Forelimb muscle (tissue), 1 donor: ENCODE measurements at places on chromosomes 12 and 14. TPM values are rescaled to one million over a fixed set of nuclear protein-coding genes. Genes with fewer than 3 reads are reported as not detected.

The CAPZA3 gene
- polyA plus RNA-seq = not detected

The ATL1 gene
- 6.1 TPM for polyA plus RNA-seq

The GPR68 gene
- polyA plus RNA-seq = 0.82 TPM

The AGAP2 gene
- 8.2 TPM for polyA plus RNA-seq

The SERPINA12 gene
- not detected for polyA plus RNA-seq

The NPAS3 gene
- 4.0 TPM for polyA plus RNA-seq

The RERG gene
- 4.7 TPM for polyA plus RNA-seq

DNA sequence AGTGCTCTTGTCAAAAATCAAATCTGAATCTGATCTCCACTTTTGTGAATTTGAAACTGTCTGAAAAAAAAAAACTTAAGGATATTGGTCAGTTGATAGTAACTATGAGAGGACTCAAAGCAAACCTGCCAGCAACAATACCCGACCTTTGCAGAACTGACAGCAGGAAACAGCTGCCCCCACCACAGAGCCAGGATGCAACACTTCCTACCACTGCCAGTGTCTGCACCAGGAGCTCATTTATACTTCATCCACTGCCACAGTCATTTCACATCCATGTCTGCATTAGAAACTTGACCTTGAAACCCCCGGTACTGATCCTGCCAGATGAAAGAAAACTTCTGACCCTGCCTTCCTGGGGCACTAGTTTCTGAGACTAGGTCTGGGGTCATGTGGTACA, 27.4 kb upstream of the RXYLT1 start:
- DNase-seq = no peak

- no peak for DNase-seq
These were observed 134.5 kb upstream of the NAV3 start for GRCh38 chr12:77696183-77696582.

DNA sequence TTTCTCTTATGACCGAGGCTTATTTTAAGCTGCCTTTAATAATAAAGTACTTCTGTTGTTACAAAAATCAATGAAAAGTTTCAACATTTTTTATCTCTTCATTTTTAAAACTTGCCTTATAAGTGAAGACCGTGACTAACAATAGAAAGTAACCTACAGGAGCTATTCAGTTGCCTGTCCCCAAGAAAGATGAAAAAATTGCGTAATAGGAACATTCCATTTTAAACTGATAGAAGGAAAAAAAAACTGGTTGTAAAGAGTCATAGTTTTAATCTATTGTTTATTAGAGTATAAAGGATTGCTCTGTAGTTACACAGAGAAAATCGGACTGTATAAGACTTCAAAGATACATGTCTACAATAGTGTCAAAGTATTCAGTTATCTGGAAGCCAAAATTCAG, 83.3 kb downstream of the DAAM1 start:
- no peak for DNase-seq

DNA sequence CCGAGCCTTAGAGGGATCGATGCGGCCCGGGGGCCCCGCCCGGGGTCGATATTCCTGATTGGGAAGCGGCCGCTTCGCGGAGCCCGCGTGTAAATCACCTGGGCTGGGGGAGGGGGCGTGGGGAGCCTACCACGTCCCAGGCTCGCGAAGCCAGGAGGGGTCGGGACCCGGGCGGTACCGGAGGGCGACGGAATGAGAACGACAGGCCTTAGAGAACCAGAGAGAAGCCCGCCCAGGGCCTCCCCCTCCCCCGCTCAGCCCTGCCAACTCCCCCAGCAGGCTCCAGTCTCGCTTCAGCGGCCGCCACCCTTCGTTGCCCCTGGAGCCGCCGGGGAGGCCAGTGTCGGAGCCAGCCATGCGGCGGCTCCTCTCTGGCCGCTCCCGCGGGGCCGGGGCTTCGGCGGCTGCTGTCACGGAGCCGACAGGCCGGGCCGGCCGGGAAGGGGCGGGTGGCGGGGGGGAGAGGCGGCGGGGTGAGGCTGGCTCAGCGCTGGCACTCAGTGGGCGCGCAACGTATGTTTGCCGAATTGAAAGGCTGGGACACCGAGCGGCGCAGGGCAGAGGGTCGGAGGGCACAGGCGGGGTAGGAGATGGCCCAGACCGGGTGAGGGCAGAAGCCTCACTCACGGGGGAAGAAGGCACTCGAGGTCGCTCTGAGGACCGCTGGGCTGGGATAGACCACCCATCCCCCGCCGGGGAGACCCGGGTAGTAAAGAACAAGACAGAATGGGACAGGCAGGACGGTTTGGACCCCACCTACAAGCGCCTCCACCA, 1.4 kb upstream of the DNAJC22 start:
- no peak for DNase-seq

GRCh38 chr14:96926001-96926400, 128.8 kb downstream of the VRK1 start:
- no peak for DNase-seq

- no peak for DNase-seq
These were observed 29.3 kb downstream of the CD9 start for GRCh38 chr12:6229224-6230218.

DNA sequence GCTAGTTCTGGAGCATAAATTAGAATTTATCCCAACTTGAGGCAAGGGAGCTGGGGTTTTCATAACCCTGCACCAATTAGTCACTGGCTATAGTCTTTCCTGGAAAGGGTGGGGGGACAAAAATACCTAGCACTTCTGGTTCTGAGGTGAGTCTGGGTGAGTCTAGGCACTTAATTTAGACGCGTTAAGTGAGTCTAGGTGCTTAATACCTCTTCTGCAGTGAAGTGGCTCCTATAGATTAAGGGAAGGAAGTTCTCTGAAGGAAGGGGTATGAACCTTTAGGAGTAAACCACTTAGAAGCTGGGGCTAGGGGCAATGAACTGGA, 251.7 kb downstream of the EFCAB11 start:
- DNase-seq = no peak

- DNase-seq = no peak
These were observed 7.7 kb downstream of the AHNAK2 start for GRCh38 chr14:104970231-104971068.

DNA sequence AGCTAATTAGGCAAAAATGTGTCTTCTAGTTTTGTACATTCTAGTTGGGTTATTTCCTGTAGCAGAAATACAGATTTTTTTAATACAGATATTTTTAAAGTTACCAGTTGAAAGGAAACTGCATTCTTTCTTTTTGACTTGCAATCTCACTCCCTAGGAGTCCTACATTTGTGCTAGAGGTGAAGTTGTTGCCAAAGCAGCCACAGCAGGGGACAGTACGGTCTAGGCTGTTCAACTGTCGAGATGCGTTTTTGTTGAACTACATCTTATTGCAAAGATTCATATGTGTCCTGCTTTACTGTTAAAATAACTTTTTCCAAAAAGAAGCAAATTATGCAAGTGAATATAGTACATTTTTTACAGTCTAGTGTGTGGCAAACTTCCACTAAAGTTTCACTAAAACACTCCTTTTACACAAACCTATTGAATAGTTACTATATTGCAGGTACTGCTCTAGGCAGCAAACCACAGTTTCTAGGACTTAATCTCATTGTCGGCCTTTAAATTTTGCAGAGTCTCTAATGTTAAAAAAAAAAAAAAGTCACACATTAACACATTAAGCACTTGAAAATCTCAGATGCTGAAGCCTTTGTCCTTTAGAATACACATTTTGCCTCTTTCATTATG, 30.2 kb upstream of the SRGAP1 start:
- no peak for DNase-seq

DNA sequence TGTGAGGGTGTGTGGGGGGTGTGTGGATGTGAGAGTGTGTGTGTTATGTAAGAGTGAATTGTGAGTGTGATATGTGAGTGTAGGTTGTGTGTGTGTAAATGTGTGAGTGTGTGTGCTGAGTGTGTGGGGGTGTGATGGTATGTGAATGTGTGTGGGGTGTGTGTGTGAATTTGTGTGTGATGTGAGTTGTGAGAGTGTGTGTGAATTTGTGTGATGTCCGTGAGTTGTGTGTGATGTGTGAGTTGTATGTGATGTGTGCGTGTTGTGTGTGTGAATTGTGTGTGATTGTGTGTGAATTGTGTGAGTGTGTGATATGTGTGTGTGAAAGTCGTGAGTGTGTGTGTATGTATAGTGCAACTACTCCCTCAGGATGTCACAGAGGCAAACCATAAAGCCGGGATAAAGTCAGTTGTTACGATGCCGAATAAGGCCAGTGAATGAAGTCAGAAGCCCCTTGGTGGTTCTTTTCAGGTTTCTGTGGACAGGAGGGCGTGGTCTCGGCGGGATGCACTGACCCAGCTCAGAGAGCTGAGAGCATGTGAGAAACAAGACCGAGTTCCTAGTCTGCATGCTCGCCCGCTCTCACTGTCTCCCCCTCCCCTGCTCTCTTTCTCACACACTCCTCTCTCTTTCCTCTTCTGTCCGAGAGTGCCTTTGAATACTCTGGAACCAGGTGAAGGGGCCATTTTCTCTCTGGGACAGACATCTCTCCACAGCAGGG, 71.8 kb upstream of the MAX start:
- no peak for DNase-seq

GRCh38 chr14:24857277-24857676, 192.7 kb downstream of the STXBP6 start:
- no peak for DNase-seq

- DNase-seq = no peak
These were observed 57.6 kb upstream of the STRN3 start for GRCh38 chr14:31083781-31084180.

- DNase-seq = no peak
These were observed 3.0 kb upstream of the MYF6 start for GRCh38 chr12:80704420-80704819.

- no peak for DNase-seq
These were observed 475.0 kb downstream of the GLT1D1 start for GRCh38 chr12:129328235-129328634.

DNA sequence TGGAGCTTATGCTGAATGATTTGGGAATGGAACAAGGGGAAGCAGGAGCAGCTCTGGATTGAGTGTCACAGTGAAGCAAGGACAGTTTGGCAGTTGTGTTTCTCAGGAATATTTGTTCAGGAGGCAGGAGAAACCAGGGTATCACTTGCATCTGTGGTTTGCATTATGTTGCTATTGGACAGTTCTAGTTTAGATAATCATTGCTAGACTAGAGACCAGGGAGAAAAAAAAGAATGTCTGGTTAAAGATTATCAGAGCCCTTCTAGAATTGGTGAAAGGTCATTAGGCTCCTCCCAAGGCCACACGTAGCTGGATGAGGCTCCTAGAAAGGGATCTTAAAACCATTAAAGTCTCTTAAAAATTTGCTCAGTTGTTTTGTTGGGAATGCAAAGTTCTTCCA, 17.0 kb upstream of the SRSF5 start:
- no peak for DNase-seq
